ENCODE measurements at places on chromosomes 5 and 9. TPM values are rescaled to one million over a fixed set of nuclear protein-coding genes. Genes with fewer than 3 reads are reported as not detected.

Gene FBN2
- not detected for polyA plus RNA-seq

Gene RAB3C
- polyA plus RNA-seq, result not detected

Gene CDC25C
- 2.3 TPM for polyA plus RNA-seq

Gene IRX1
- not detected for polyA plus RNA-seq

Measured in immature natural killer cell (primary cell).